ENCODE measurements at places on chromosomes 1 and 21. TPM values are rescaled to one million over a fixed set of nuclear protein-coding genes. Genes with fewer than 3 reads are reported as not detected.

DNA sequence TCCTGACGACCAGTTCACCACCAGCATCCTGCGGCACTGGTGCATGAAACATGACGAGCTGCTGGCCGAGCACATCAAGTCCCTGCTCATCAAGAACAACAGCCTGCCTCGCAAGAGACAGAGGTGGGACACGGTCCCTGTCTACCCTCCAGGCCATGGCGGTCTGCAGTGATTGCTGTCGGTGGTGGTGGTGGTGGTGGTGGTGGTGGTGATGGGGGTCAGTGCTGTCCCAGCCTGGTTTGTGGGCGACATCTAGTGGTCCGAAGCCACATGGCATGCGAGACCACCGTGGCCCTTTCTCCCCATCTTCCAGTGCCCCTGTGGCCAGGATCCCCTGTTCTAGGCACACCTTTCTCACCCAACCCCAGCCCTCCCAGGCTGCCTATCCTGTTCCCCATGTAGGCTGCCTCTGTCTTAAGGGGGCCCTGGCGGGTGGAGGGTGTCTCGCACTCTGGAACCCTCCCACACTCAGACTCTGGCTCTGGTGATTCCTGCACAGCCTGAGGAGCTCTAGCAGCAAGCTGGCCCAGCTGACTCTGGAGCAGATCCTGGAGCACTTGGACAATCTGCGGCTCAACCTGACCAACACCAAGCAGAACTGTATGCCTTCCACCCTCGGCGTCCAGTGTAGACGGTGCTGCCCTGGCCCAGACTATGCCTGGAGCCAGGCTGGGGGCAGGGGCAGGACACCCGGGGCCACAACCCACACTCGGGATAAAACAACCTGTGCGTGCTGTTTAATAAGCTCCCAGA lies 3.2 kb upstream of the SLC27A3 start:
- DNase-seq: no peak

DNA sequence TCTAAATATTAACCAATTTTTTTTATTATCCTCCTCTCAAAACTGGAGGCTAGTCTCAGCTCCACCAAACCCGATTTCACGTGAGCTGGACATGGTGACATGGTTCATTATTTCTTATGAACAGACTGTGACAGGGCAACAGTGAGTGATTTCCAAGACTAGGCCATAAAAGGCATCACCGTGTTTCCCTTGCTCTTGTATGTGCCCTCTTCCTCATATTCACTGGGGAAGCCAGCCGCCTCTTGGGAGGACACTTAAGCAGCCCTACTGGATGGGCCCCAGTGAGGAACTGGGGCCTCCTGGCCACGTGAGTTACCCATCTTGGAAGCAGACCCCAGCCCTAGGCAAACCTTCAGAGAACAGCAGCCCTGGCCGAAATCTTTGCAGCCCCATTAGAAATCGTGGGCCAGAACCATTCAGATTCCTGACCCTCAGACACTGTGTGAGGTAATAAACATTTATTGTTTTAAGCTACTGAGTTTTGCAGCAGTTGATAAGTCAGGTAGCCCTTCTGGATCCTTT lies 105.0 kb downstream of the GALNT2 start:
- no peak for DNase-seq

- no peak for DNase-seq
Measured at GRCh38 chr1:85196358-85196757, 4.5 kb downstream of the SYDE2 start.

DNA sequence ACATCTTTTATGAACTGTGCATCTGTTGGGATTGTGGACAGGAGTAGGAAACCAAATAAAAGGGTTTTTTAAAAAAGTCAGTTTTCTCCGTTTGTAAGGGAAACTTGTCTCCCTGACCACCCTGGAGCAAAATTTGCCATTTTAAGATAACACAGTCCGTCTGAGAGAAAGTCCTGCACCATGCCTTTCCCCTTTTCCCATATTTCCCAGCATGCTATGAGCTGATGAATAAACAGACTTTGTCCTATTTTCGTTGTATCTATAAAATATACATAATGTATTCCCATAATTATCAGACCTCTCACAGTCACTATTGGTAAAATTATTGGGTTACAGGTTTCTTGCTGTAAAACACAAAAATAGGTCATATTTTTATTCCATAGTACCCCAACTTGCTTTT lies 1.7 kb upstream of the AKT3 start:
- no peak for DNase-seq

DNA sequence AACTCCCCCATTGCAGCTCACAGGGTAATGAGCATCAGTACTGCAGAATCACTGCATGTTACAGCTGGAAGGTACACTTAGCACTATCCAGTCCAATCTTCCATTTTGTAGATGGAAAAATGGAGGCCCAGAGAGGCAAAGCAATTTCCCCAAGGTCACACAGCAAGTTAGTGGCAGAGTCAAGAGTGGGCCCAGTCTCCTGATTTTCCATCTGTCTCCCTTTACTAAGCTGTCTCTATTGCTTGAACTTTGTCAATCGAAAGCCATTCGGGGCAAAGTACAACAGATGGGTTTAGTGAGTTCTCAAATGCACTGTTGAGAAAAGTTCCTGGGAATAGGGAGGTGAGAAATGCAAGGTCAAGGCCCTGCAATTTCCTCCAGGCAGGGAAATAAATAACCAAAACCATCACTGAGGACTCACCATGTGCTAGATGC lies 50.4 kb upstream of the IFFO2 start:
- DNase-seq: no peak

DNA sequence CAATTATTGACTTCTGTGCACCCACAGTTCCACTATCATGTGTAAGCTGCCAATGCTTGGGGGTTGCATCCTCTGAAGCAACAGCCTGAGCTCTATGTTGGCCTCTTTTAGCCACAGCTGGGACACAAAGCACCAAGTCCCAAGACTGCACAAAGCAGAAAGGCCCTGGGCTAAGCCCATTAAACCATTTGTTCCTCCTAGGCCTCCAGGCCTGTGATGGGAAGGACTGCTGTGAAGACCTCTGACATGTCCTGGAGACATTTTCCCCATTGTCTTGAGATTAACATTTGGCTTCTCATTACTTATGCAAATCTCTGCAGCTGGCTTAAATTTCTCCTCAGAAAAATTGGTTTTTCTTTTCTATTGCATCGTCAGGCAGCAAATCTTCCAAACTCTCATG lies 123.7 kb upstream of the DEPDC1 start:
- no peak for DNase-seq

GRCh38 chr21:30251781-30252180 lies 31.0 kb downstream of the KRTAP24-1 start:
- no peak for DNase-seq

- DNase-seq: peak; percentile 50
Measured at GRCh38 chr1:156746728-156747631, 4.5 kb downstream of the HDGF start.

- DNase-seq: no peak
Measured at GRCh38 chr21:33022489-33022827, 3.3 kb upstream of the OLIG2 start.

GRCh38 chr1:241551759-241552638 lies 19.8 kb downstream of the KMO start:
- peak; percentile 46 for DNase-seq

GRCh38 chr21:33748903-33749302 lies 106.6 kb downstream of the ITSN1 start:
- DNase-seq: no peak

DNA sequence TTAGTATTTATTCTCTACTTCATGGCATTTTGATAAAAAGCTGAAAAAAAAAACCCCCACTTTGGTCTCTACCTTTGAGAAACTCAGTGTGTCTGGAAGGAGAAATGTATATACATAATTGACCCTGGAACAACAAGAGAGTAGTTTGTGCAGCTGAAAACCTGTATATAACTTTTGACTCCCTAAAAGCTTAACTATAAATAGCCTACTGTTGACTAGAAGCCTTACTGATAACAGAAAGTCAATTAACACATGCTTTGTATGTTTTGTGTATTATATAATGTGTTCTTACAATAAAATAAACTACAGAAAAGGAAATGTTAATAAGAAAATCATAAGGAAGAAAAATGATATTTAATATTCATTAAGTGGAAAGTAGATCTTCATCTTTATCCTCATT lies 88.0 kb downstream of the NEK7 start:
- DNase-seq: no peak

DNA sequence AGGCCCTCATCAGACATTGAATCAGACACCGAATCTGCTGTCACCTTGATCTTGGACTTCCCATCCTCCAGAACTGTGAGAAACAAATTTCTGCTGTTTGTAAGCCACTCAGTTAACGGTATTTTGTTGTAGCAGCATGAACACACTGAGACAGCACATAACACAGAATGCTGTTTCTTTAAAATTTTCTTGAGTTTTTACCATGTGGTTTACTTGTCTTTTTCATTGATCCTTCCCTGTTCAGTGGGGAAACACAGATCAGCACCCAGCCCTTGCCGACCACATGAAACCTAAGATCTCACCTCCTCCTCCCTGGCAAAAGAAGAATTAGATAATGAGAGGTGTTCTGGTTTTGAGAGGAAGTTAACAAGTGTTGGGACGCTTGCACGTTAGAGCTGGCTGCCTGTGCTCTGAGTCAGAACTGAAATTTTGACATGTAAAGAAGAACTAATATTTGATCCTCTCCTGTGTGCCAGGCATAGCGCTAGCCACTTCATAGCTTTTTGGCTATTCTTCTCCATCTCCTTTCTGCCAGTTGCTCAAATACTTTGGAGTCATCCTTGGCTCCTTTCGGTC lies 179.6 kb downstream of the DHRS3 start:
- DNase-seq: no peak

DNA sequence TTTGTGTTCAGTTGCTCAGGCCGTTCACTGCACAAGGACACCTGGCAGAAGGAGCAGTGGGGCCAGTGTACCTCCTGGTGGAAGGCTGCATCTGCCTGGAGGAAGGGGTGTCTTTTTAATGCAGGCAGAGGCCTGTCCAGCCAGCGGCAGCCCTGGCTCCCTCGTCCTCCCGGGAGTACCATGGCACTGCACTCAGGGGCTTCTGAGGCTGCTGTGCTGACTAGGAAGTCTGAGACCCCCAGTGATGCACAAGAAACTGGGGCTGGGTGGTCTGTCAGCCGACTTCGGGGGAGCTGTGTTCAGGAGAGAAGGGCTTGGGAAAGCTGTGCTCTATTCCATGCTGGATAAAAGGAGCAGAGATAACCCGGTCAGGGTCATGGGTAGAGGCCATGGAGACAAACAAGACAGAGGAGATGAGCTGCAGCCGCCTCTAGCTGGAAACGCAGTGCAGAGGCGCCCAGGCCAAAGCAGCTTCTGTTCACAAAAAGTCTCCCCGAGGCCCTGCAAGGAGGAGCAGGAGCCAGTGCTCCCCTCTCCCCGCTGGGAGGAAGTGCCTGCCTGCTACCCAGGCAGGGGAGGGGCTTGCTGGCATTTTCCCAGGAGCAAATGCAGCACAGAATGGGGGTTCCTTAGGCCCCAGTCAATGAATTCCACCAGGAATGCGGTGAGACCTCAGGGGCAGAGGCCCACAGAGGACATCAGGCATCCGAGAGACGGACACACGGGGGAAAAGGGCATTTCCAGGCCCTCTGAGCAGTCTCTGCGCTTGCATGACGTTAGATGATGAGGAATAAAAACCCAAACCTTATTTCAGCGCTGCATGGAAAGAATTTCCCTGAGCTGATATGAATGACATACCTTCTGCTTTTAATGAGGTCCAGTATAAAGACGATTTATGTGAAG lies 17.2 kb upstream of the C2CD2 start:
- DNase-seq: no peak

DNA sequence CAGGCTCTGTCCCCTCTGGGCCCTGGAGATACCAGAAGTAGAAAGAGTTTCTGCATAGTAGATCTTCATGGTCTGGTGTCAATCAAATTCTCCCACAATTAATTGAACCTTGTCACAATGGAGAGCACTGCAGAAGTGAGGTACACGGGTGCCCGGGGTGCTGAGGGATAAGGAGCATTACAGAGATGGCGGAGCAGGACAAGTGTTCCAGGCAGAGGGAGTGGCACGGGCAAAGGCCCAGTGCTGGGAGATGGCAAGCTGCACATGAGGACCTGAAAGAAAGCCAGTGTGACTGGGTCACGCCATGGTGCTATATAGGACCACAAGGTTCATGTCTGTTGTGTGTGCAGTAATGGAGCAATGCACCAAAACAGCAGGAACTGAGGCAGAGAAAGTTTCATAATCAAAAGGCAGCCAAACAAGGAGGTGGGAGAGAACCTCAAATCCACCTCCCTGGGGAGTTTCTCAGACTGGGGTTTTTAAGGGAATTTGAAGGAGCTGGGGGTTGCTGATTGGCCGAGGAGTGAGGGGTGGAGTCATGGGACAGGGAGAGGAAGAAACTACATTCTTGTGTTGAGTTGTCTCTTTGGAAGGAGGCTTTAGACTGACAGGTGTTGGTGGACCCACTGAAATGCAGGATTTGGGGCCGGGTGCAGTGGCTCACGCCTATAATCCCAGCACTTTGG lies 27.7 kb downstream of the ACOT11 start:
- no peak for DNase-seq

DNA sequence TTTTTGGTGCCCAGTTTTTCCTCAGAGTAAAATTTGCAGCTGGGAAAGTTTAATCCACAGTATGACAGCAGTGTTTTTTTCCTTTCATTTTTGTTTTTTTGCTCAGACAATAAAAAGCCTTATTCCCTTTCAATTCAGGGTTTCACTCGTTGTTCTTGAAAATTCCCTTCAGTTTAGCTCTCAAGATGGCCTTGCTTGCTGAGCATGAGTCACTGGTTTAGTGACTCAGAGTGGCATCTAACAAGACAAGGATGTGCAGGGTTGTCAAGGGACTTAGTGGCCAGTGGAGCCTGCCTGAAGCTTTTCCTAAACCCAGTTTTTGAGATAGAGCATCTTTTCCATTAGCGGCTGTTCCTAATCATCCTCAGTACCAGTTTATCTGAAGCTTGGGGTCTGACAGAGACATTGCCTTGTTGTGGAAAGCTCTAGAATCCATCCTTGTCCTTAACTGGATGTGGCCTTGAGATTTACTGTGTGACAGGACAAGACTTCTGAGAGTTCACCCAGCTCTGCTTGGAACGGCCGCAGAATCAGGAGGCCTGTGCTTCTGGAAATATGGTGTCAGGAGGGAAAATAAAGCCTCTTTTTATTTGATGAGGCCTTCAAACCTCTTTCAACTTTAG lies 48.4 kb upstream of the DNAJC6 start:
- no peak for DNase-seq

- no peak for DNase-seq
Measured at GRCh38 chr1:116560704-116561490, 9.9 kb downstream of the CD58 start.

DNA sequence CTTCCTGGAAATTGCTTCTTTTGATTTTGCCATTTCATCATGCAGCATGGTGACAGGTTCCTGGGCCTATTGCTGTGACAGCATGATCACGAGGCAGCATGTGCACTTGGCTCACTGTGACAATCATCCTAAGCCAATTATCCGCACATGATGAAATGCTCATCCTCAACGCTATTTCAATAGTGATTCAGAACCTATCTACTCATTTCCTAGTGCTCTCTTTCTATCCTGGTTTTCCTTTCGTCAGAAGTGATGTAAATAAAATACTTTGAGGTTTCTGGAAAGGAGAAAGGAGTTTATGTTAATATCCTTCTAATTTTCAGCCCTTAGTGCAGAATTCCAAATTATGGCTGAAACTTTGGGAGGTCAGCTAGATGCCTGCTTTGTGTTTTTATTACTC lies 110.6 kb upstream of the ADAMTS5 start:
- DNase-seq: no peak

- DNase-seq: no peak
Measured at GRCh38 chr1:201751872-201752271, 77.1 kb upstream of the IPO9 start.

- no peak for DNase-seq
Measured at GRCh38 chr1:202281316-202282024, 60.3 kb downstream of the UBE2T start.

GRCh38 chr1:172089768-172090510 lies 248.6 kb downstream of the DNM3 start:
- DNase-seq: peak; percentile 41

LRRN2 gene
- total RNA-seq: not detected

FRRS1 gene
- 1.2 TPM for total RNA-seq

WLS gene
- total RNA-seq: not detected
